Activated CD4-positive, alpha-beta T cell treated with anti-CD3 and anti-CD28 coated beads for 36 hours (primary cell): ENCODE measurements at places on chromosomes 12 and 14. TPM values are rescaled to one million over a fixed set of nuclear protein-coding genes. Genes with fewer than 3 reads are reported as not detected.

CELA1 gene
- total RNA-seq = not detected

ALDH1L2 gene
- 7.1 TPM for total RNA-seq

PRH2 gene
- not detected for total RNA-seq

CLEC2D gene
- 190 TPM for total RNA-seq

PABPN1 gene
- 338 TPM for total RNA-seq

CAPS2 gene
- 2.6 TPM for total RNA-seq

JAG2 gene
- total RNA-seq = 3.6 TPM

P2RX7 gene
- total RNA-seq = 5.0 TPM

CEBPE gene
- total RNA-seq = 0.34 TPM

TSPAN8 gene
- not detected for total RNA-seq

IAPP gene
- total RNA-seq = not detected

SCN8A gene
- total RNA-seq = 1.0 TPM

RNASE1 gene
- not detected for total RNA-seq

SLC39A2 gene
- 0.21 TPM for total RNA-seq

KRT75 gene
- total RNA-seq = not detected

MYL2 gene
- not detected for total RNA-seq

CATSPERB gene
- total RNA-seq = 0.07 TPM

- no peak overlapping the region for H3K4me3 ChIP-seq
- H3K36me3 ChIP-seq = no peaks in the 10 kb centered on the region
- no peaks in the 10 kb centered on the region for H3K4me1 ChIP-seq
- H3K27ac ChIP-seq = no peak overlapping the region
- H3K27me3 ChIP-seq = no peaks in the 10 kb centered on the region
- DNase-seq = no peak
Measured at GRCh38 chr12:110228756-110229155, 52.3 kb upstream of the ATP2A2 start.

DNA sequence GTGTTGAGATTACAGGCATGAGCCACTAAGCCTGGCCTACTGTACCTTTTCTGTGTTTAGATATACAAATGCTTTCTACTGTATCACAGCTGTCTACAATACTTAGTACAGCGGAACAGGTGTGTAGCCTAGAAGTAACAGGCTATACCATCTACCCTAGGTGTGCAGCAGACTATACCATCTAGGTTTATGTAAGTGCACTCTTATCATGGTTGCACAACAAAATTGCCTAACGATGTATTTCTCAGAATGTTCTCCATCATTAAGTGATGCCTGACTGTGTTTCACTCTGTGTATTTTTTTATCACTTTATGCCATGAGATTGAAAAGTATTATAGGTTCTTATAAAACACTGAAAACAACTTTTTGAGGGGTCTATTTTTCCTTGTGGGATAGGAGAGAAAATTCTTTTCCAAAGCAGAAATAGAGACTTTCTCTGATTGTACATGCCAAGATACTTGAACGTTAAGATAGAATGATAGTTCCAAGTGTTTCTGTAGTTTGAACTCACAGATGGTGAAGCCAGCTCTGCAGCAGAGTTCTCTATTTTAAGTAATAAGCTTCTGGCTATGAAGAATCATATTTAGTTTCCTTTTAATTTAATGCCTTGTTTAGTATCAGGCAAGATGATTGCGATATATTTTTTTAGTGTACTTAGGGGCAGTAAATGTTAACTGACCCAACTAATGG is 17.0 kb downstream of the TMPRSS12 start:
- no peak overlapping the region for H3K4me3 ChIP-seq
- no peak overlapping the region for H3K27ac ChIP-seq
- no peaks in the 10 kb centered on the region for H3K4me1 ChIP-seq
- H3K27me3 ChIP-seq = no peaks in the 10 kb centered on the region

DNA sequence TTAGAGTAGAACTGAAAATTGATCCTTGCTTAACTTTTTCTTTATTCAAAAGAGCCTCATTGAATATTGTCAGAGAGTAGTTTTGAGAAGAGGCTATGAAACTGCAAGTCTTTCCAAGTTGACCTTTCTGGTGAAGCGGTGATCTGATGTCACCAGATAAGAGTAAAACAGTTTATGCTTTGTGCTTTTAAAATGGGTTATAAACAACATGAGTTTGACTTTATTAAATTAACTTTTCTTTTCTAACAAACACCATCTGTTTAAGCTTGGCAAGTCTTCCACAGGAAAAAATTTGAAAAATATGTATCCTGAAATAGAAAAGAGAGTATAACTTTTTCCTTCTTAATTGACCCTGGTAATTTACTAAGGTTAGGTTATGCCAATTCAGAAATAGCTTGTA is 408.7 kb upstream of the NOVA1 start:
- no peak overlapping the region for H3K4me3 ChIP-seq
- no peak overlapping the region for H3K27ac ChIP-seq
- H3K27me3 ChIP-seq = no peaks in the 10 kb centered on the region

DNA sequence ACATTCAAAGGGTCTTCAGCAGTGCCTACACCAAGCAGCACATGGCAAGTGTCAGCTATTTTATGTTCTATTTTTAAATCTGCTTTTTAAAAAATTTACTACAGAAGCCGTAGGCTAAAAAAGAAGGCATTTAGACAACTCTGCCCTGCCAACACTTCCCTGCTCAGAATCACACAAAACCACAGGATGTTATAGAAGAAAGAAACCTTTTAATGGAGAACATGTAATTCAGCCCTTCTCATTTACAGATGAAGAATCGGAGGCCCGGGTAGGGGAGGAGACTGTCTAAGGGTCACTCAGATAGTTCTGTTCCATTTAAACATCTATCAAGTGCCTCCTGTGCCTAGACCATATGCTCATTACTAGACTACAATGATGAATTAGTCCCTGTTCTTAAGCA is 171.8 kb upstream of the NTF3 start:
- H3K4me3 ChIP-seq = no peak overlapping the region
- peaks cover 7% of the 10 kb centered on the region for H3K27me3 ChIP-seq
- DNase-seq = no peak
- H3K4me1 ChIP-seq = no peaks in the 10 kb centered on the region
- no peak overlapping the region for H3K27ac ChIP-seq
- no peaks in the 10 kb centered on the region for H3K36me3 ChIP-seq

- H3K4me1 ChIP-seq = peaks cover 17% of the 10 kb centered on the region
- H3K27ac ChIP-seq = no peak overlapping the region
- no peaks in the 10 kb centered on the region for H3K36me3 ChIP-seq
- no peak for DNase-seq
- H3K27me3 ChIP-seq = peaks cover 63% of the 10 kb centered on the region
Measured at GRCh38 chr12:27965411-27965810, 7.1 kb downstream of the PTHLH start.

GRCh38 chr12:113803759-113804140 is 162.4 kb downstream of the RBM19 start:
- DNase-seq = no peak
- no peaks in the 10 kb centered on the region for H3K4me1 ChIP-seq
- no peaks in the 10 kb centered on the region for H3K27me3 ChIP-seq
- no peak overlapping the region for H3K27ac ChIP-seq
- H3K4me3 ChIP-seq = no peak overlapping the region

DNA sequence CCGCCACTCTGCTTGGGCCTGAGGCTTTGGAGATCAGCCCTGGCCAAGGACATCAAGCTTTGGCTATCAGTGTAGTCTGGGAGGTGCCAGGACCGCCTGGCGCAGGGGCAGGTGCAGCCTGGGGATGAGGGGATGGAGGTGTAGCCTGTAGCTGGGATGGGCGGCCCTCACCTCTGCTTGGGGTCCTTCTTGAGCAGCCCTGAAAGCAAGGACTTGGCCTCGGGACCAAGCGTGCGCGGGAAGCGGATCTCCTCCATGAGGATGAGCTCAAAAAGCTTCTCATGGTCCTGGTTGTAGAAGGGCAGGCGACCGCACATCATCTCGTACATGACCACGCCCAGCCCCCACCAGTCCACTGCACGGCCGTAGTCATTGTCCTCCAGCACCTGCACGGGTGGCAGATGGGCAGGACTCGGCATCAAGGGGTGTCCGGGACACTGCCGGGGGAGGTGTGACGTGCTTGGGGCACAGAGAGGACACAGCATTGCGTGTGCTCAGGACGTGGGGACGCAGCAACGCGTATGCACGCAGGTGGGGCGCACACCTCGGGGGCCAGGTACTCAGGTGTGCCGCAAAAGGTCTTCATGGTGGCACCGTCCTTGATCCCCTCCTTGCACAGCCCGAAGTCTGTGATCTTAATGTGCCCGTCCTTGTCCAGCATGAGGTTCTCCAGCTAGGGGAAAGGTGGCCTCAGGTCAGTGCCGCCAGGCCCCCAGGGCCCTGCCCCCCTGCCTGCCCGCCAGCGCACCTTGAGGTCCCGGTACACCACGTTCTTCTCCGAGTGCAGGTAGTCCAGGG is 20.0 kb downstream of the SIVA1 start:
- no peak overlapping the region for H3K4me3 ChIP-seq
- H3K4me1 ChIP-seq = peaks cover 8% of the 10 kb centered on the region
- no peak for DNase-seq
- H3K27me3 ChIP-seq = no peaks in the 10 kb centered on the region

DNA sequence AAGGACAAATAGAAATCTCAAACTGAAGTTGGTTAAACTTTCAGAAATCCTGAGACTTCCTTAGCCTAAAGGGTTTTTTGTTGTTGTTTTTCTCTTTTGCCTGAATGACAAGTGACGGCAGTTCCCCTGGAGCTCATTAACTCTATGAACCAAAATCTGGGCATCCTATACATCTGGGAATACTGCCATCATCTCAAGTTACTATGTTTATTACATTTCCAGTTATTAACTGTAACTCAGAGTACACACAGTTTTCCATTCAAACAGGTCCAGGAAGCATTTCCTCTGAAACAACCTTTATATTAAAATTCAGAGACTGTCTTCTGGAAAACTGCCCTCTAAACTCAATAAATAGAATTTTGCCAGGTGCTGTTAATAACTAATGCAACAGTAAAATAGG is 55.6 kb upstream of the CDKL1 start:
- DNase-seq = no peak
- no peak overlapping the region for H3K4me3 ChIP-seq
- peak overlapping the region; percentile 39 for H3K27ac ChIP-seq
- peaks cover 20% of the 10 kb centered on the region for H3K4me1 ChIP-seq
- H3K36me3 ChIP-seq = peaks cover 49% of the 10 kb centered on the region

GRCh38 chr12:116301621-116302020 is 24.1 kb upstream of the MED13L start:
- no peaks in the 10 kb centered on the region for H3K4me1 ChIP-seq
- DNase-seq = no peak
- no peak overlapping the region for H3K27ac ChIP-seq
- H3K4me3 ChIP-seq = no peak overlapping the region

GRCh38 chr14:40618225-40618898 is 988.3 kb upstream of the LRFN5 start:
- no peak overlapping the region for H3K4me3 ChIP-seq
- no peak overlapping the region for H3K27ac ChIP-seq
- no peaks in the 10 kb centered on the region for H3K36me3 ChIP-seq
- no peaks in the 10 kb centered on the region for H3K4me1 ChIP-seq
- H3K27me3 ChIP-seq = no peaks in the 10 kb centered on the region
- DNase-seq = no peak

- H3K4me3 ChIP-seq = no peak overlapping the region
- no peaks in the 10 kb centered on the region for H3K27me3 ChIP-seq
- peaks cover 26% of the 10 kb centered on the region for H3K36me3 ChIP-seq
- no peak for DNase-seq
- no peaks in the 10 kb centered on the region for H3K4me1 ChIP-seq
Measured at GRCh38 chr12:12853435-12853834, 37.9 kb upstream of the GPRC5A start.

- H3K27ac ChIP-seq = no peak overlapping the region
- no peaks in the 10 kb centered on the region for H3K27me3 ChIP-seq
- no peaks in the 10 kb centered on the region for H3K4me1 ChIP-seq
- H3K4me3 ChIP-seq = no peak overlapping the region
- no peaks in the 10 kb centered on the region for H3K36me3 ChIP-seq
- DNase-seq = no peak
Measured at GRCh38 chr12:126856958-126857357, 1410.0 kb upstream of the TMEM132C start.

GRCh38 chr12:68893201-68893600 is 39.8 kb downstream of the CPM start:
- H3K36me3 ChIP-seq = peaks cover 6% of the 10 kb centered on the region
- DNase-seq = no peak
- H3K27ac ChIP-seq = no peak overlapping the region
- peaks cover 20% of the 10 kb centered on the region for H3K4me1 ChIP-seq
- no peak overlapping the region for H3K4me3 ChIP-seq
- H3K27me3 ChIP-seq = peaks cover 2% of the 10 kb centered on the region

DNA sequence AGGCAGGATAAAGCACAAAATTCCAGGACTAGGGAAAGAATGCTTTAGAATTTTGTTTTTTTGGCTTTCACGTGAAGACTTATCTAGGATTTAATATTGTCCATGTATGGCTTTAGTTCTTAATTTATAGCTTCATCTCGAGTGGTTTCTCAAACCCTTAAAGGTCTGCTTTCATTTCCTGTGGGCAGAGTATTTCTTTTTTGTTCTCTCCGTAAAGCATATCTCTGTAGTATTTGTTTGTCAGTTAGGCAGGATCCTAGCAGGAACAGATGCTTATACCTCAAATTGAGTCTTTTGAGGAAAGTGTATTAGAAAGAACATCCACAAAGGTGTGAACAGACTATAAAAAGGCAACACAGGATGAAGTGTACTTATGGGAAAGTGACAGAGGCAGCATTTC is 697.1 kb upstream of the SEL1L start:
- H3K36me3 ChIP-seq = no peaks in the 10 kb centered on the region
- H3K4me3 ChIP-seq = no peak overlapping the region
- H3K4me1 ChIP-seq = no peaks in the 10 kb centered on the region

- no peak overlapping the region for H3K27ac ChIP-seq
- DNase-seq = no peak
- H3K4me3 ChIP-seq = no peak overlapping the region
- no peaks in the 10 kb centered on the region for H3K4me1 ChIP-seq
- no peaks in the 10 kb centered on the region for H3K36me3 ChIP-seq
Measured at GRCh38 chr12:58249610-58250009, 308.2 kb downstream of the ATP23 start.

GRCh38 chr12:15672671-15673270 is 116.4 kb downstream of the EPS8 start:
- H3K27ac ChIP-seq = no peak overlapping the region
- no peaks in the 10 kb centered on the region for H3K27me3 ChIP-seq
- H3K36me3 ChIP-seq = no peaks in the 10 kb centered on the region

DNA sequence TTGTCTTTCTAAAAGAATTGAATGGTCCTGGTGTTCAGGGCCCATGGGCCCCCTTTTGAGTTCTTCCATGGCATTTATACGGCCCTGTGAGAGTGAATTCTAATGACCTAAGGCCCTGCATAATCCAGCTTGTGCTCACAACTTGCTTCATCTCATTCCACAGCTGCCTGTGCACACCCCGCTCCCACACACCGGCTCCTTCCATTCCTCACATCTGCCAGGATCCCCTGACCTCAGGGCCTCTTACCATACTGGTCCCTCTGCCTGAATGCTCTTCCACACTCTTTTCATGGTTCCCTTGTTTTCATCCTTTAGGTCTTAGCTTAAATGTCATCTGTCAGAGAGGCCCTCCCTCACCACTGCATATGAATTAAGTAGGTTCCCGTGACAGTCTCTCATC is 49.5 kb upstream of the EGLN3 start:
- no peak overlapping the region for H3K4me3 ChIP-seq
- no peaks in the 10 kb centered on the region for H3K36me3 ChIP-seq
- no peak for DNase-seq
